ENCODE measurements at places on chromosomes 5 and 9. TPM values are rescaled to one million over a fixed set of nuclear protein-coding genes. Genes with fewer than 3 reads are reported as not detected.

DNA sequence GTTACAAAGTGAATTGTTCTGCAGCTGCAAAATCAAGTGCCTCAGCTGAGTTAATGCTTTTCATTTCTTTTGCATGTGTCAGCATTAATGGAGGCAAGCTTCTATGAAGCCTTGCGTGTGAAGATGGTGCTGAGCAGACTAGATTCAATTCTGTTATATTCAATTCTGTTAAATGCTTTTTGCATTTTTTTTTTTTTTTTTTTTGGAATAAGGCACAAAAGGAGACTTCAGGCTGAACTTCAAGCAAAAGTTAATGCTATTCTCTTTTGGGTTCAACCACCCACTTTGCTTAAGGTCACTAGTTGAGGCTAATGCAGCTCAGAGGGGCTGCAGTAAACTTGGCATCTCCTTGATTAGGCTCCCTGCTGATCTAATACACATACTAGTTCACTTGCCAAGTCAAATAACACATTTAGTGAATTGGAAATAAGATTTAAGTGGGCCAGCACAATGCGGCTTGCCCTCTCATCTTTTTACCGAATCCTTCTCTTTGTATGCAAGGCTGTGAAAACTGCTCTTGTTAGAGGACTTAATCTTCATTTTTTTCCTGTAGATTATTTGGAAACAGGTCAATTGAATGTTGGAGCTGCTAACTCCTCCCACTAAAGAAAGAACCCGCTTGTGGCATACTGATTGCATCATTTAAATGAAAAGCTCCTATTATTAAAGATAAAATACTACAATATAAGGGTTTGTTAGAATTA lies 1020.2 kb downstream of the NR2F1-AS1 start:
- no peaks in the 10 kb centered on the region for H3K27me3 ChIP-seq
- no peaks in the 10 kb centered on the region for H3K36me3 ChIP-seq
- H3K27ac ChIP-seq = no peak overlapping the region
- H3K4me3 ChIP-seq = no peak overlapping the region

DNA sequence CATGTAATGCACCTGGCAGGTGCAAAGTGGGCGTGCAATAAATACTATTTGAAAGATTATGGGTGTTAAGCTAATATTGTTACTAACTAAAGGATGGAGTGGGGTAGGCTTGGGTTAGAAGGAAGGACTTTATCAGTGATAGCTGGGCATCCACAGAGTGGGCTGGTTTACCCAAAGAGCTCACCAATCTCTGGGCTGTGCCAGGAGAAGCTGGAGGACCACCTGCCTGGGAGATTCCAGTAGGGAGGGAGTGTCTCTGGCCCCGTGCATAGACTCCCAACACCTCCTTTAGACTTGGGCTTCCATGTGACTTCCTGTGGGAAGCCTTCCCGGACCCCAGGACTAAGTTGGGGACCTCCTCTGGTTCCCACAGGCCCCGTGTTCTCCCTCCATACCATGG lies 5.6 kb upstream of the URM1 start:
- no peak overlapping the region for H3K4me3 ChIP-seq
- H3K4me1 ChIP-seq = peaks cover 10% of the 10 kb centered on the region
- no peak overlapping the region for H3K27ac ChIP-seq
- DNase-seq = no peak
- H3K36me3 ChIP-seq = no peaks in the 10 kb centered on the region

DNA sequence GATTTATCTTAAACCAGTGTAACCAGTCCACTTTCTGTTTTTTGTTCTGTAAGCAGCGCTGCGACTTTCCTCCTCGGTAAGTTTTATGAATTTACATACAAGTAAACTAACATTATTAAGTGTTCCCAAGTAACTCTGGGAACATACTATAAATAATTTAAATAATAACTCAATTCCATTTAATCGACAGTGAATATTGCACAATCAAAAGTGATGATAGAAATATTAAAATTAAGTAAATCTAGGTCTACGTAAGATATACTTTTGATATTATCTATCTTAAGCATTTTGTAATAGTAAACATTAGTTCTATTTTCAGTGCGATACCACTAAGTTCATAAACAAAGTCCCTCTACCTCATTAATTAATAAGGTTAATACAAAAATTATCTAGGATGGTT lies 7.8 kb downstream of the NFIB start:
- H3K36me3 ChIP-seq = peaks cover 6% of the 10 kb centered on the region
- no peak for DNase-seq
- peaks cover 45% of the 10 kb centered on the region for H3K4me1 ChIP-seq
- no peaks in the 10 kb centered on the region for H3K27me3 ChIP-seq
- H3K27ac ChIP-seq = no peak overlapping the region

The DPYSL3 gene
- 9.2 TPM for total RNA-seq

The PCDHB2 gene
- total RNA-seq = 1.8 TPM

- H3K36me3 ChIP-seq = no peaks in the 10 kb centered on the region
- no peak overlapping the region for H3K4me3 ChIP-seq
- H3K27me3 ChIP-seq = no peaks in the 10 kb centered on the region
- no peak for DNase-seq
- no peaks in the 10 kb centered on the region for H3K4me1 ChIP-seq
- H3K27ac ChIP-seq = no peak overlapping the region
Measured at GRCh38 chr9:22054076-22054475, 45.0 kb upstream of the CDKN2B start.

The DPP7 gene
- total RNA-seq = 117 TPM

DNA sequence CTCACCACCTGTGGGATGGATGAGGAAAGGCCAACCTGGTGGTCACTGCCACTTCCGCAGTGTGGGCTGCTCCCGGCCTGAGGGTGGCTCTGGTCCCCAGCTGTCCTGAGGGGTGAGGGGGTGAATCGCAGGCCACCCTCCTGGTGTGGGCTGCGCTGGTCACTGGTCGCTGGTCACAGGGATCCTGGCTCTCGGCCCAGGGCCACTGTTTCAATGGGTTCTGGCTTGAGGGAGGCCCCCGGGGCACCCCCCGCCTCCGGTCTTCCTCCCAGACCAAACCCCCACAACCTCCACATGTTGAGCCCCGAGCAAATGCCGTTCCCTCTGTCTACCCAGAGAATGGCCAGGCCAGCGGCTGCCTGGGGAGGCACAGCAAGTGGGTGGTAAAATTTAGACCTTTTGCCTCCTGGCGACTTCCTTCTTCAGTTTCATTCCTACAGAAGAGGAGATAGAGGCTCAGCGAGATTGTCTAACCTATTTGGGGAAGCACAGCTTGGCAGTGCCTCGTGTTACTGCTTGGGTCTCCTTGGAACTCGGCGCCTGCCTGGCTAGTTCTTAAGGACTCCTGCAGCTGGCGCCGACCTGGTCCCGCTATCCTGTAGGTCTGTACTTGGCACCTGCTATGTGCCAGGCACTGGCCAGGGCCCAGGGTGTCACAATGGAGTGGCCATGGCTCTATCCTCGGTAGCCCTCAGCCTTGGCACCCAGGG lies 48.2 kb downstream of the RXRA start:
- H3K4me3 ChIP-seq = no peak overlapping the region
- H3K27me3 ChIP-seq = no peaks in the 10 kb centered on the region
- no peaks in the 10 kb centered on the region for H3K36me3 ChIP-seq
- H3K27ac ChIP-seq = peak overlapping the region; percentile 93
- peaks cover 100% of the 10 kb centered on the region for H3K4me1 ChIP-seq

Measured in adrenal gland (tissue), 19 donors.